ENCODE measurements at places on chromosomes 3 and 15.

- peak; percentile 55 for DNase-seq
Measured at GRCh38 chr3:67515778-67516177, 138.6 kb downstream of the SUCLG2 start.

GRCh38 chr3:12983319-12983718 lies 89.9 kb downstream of the IQSEC1 start:
- DNase-seq = no peak

DNA sequence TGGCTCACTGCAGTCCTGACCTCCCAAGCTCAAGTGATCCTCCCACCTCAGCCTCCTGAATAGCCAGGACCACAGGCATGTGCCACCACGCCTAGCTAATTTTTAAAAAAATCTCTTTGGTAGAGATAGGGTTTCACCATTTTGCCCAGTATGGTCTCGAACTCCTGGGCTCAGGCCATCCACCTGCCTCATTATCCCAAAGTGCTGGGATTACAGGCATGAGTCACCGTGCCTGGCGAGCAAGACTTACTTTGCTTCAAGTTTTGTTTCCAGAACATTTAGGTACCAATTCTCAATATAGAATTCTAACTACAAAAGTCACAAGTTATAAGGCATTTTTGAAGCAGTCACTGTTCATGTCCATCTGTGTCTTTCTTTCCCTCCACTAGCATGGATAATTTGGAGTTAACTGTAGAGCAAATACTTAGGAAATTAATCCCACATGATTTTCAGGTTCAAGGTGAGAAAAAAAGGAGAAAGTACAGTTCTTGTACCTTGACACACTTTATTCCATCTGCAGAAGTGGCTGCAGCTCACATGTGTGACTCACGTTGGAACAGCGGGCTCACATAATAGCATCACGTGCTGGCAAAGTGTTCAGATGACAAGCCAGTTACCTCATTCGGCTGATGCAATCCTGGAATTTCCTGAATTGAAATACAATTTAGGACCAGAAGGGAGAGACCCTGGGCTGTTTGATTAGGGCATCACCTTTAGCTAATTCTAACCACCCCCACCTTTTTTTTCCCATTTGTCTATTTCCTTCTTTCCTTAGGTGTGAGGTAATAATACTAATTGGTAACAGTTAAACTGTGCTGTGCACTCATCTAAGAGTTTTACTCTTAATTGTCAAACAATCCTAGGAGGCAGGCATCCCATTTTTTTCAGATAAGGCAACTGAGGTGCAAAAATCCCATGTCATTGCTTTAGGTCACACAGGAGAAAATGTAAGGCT lies 46.9 kb upstream of the NEDD4 start:
- peak; percentile 43 for DNase-seq

- DNase-seq = no peak
Measured at GRCh38 chr3:105972069-105972468, 103.3 kb upstream of the CBLB start.

GRCh38 chr15:73578026-73578425 lies 55.2 kb downstream of the NPTN start:
- no peak for DNase-seq

DNA sequence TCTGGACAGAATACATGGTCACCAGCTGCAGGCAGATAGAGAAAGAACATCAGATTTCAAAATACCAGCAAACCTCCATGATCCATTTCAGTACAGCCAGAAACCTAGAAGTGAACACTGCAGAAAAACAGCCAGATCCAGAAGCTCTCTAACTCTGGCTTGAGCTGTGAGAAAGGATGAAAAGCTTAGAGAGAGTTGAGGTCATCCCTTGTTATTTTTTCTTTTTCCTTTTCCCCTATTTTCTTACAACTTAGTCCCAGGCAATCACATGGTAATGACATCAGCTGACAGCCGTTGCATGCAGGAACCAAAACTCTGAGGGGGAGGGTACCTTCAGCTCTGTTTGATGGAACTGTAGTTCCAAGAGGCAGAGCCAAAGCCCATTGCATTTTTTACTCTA lies 113.2 kb downstream of the TCF12 start:
- peak; percentile 38 for DNase-seq

GRCh38 chr3:62003835-62004234 lies 369.5 kb downstream of the FEZF2 start:
- DNase-seq = no peak

- no peak for DNase-seq
Measured at GRCh38 chr3:2869905-2870304, 240.3 kb downstream of the IL5RA start.

- DNase-seq = no peak
Measured at GRCh38 chr3:196563721-196564225, 4.6 kb downstream of the WDR53 start.

- DNase-seq = peak; percentile 58
Measured at GRCh38 chr3:52291508-52292181, 4.0 kb downstream of the GLYCTK start.

DNA sequence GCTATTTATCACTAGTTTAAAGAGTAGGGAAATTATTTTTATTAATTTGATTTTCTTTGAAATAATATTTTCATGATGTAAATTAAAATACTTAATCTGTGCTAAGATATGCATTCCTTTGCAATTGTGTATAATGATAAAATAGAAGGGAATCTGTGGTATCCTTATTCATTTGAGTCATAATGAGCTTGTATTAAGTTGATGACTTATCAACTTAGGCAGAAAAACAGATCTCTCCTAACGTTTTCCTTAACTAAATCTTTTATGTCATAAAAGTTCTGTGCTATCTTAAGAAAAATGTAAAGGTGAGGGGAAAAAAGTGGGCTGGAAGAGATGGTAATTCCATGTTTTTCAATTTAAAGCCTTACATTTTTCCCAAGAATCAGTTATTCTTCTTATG lies 1.9 kb downstream of the FGF7 start:
- DNase-seq = no peak

DNA sequence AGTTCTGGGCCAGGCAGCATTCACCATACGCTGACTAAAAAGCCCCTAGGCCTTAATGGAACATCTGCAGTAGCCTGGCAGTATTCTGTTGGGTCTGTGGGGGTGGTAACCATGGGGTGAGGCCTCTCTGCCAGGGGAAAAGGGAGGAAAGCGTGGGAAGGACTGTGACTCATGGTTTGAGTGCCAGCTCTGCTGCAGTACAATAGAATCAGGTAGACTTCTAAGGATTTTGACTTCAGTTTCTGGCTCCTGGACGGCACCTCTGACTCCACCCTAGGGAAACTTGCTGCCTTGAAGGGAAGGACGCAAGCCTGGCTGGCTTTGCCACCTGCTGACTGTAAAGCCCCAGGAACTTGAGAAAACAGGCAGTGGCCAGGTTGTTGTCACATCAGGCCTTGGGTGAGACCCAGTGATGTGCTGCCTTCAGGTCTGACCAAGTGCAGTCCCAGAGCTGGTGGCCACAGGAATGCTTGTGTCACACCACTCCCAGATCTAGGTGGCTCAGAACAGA lies 148.6 kb downstream of the SUCNR1 start:
- DNase-seq = peak; percentile 9

GRCh38 chr15:96416934-96417759 lies 86.6 kb downstream of the NR2F2 start:
- DNase-seq = peak; percentile 41

DNA sequence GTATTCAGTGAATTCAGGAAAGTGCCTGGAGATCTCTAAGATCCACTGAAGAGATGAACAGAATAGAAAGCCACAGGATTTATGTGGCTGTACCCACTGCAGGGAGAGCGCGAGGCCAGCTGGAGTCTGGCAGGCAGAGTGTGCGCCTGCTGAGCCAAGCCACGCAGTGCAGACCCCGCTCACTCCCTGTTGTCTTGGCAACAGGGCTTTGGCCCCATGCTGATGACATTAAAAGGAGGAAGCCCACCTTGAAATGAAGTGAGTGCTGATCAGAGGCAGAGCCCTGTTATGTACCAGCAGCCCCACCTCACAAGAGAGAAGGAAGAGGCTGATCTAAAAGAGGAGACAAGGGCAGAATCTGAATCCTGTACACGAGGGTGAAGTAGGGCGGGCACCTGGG lies 36.7 kb downstream of the PXYLP1 start:
- no peak for DNase-seq

DNA sequence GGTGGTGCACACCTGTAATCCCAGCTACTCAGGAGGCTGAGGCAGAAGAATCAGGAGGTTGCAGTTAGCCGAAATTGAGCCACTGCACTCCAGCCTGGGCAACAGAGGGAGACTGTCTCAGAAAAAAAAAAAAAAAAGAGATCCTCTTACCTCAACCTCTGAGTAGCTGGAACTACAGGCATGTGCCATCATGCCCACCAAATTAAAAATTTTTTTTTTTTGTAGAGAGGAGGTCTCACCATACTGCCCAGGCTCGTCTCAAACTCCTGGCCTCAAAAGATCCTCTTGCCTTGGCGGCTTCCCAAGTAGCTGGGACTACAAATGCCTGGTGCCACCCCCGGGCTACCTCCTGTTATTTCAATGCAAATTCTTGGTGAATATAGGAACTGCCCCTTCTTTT lies 1.5 kb downstream of the UMPS start:
- DNase-seq = no peak

GRCh38 chr3:136078421-136079364 lies 113.2 kb downstream of the PPP2R3A start:
- DNase-seq = no peak

DNA sequence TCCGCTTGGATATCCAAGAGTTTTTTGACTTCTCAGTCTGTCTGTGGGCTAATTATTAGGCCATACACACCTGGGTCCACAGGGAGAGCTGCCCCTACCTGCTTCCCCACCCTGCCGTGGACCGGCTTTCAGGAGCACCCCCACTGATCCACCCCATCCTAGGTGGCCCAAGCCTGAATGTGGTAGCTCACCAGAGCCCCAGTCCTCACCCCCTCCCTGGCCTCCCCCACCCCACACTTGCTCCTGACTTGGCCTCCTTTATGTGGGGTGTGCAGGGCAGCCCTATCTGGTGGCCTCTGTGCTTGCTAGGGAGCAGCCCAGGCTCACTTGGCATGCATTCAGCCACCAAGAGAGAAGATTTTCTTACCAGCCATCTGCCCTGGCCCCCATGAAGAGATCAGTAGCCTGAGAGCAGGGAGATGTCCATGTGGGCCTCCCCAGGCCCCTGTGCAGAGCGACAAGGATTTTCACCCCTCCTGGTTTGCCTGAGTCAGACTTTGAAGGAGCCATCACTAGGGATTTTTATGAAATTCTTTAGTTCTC lies 11.2 kb downstream of the LRRK1 start:
- DNase-seq = no peak

DNA sequence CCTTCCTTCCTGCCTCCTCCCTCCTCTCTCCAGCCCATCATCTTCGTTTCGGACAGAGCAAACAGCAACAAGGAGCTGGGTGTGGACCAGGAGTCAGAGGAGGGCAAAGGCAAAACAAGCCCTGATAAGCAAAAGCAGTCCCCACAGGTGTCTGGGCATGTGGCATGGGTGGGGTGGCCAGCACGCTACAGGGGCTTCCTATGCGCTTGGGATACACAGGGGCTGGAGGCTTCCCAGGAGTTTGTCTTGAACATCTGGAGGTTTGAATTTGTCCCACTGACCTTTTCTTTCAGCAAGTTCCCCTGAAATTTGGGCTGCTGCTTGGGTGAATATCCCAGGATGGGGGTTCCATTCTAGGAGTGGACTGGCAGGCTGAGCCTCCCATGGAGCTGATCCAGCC lies 48.9 kb downstream of the CAPN3 start:
- DNase-seq = no peak

DNA sequence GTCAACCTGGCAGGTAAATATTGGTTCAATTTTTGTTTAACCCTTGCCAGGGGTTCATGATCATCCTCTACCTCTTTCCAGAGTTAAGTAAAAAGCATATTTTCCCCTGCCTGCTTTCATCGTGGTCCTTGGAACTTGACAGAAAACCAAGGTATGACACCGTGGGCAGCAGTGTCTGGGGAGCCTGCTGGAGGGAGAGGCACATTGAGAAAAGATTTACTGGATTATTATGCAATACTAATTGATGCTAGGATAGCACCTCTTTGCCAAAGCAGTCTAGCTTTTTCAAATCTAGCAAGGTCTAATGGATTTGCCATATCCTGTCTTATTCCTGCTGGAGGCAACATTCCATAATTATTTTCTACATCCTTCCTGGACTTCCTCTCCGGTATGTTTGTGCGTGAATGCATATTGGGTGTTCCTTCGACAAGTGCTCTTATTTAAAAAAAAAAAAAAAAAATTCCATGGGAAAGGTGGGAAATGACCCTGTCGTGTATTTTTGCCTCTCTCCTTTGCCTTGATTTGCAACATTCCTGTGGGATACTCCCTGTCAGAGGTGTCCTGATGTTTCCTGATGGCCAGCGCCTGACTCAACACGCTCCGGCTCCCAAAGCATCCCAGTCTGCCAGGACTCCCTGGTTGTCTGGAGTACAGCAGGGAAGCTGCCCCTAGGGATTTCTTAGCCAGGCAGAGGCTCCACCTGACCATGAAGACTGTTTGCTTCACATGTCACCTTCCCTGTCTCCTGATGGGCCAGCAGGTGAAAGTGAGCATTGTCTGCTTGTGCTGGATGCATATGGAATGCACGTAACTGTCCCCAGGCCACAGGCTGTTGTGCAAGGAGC lies 6.3 kb downstream of the BHLHE40 start:
- no peak for DNase-seq

DNA sequence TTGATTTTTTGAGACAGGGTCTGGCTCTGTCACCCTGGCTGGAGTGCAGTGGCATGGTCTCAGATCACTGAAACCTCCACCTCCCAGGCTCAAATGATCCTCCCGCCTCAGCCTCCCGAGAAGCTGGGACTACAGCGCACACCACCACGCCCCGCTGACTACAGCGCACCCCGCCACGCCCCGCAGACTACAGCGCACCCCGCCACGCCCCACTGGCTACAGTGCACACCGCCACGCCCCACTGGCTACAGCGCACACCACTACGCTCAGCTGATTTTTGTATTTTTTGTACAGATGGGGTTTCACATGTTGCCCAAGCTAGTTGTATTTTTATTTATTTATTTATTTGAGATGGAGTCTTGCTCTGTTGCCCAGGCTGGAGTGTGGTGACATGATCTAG lies 35.6 kb downstream of the SLC51A start:
- DNase-seq = no peak

DNA sequence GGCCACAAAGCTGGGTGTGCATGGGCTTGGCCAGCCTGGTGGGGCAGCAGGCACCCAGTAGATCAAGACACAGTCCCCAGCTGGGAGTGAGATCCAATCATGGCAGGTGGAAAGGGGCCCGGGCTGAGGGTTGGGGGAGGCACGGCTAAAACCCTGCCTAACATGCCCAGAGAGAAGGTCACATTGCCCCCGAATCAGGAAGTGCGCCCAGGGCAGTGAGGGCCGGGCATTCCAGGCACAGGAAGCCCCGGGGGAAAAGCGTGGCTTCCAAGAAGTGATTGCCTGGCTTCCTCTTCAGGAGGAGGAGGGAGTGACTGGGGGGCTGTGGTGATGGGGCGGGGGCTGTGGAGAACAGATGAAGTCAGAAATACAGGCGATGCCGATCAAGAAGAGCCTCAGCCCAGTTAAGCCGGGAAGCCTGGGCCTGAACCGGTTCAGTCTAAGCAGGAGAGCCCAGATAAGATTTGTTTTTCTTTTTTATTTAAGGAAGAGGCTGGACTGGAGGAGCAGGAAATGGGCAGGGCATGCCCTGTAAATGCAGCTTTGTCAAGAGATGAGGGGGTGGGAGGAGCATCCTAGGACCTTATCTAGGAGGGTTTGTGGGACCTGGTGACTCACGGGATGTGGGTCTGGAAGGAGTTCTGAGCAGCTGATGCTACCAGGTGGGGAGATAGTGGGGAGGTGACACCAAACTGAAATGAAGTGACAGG lies 83.9 kb downstream of the CHSY1 start:
- no peak for DNase-seq

All from iPS-NIHi11 (cell line).